Temporal lobe (tissue), 4 donors: ENCODE measurements at places on chromosomes 5 and 9. TPM values are rescaled to one million over a fixed set of nuclear protein-coding genes. Genes with fewer than 3 reads are reported as not detected.

EQTN gene
- 1.2 TPM for total RNA-seq

KIAA1958 gene
- total RNA-seq, result 15.2 TPM

DNAH5 gene
- 3.7 TPM for total RNA-seq

FOXD4 gene
- 0.74 TPM for total RNA-seq

ORM1 gene
- not detected for total RNA-seq

ITGA1 gene
- 5.2 TPM for total RNA-seq

CDH12 gene
- total RNA-seq, result 23.1 TPM

KCNN2 gene
- total RNA-seq, result 15.0 TPM

UNC13B gene
- 12.8 TPM for total RNA-seq

MYOZ3 gene
- 3.9 TPM for total RNA-seq

PCDHA9 gene
- total RNA-seq, result 12.3 TPM

NTNG2 gene
- 4.9 TPM for total RNA-seq

PCDHB16 gene
- total RNA-seq, result 6.4 TPM

PCAT7 gene
- total RNA-seq, result not detected

CNTNAP3B gene
- total RNA-seq, result 17.7 TPM

COL23A1 gene
- 0.49 TPM for total RNA-seq

CAMK4 gene
- 78.2 TPM for total RNA-seq

CTNND2 gene
- total RNA-seq, result 115 TPM

PTGDS gene
- 103 TPM for total RNA-seq

TRPM3 gene
- total RNA-seq, result 22.1 TPM

MEIKIN gene
- not detected for total RNA-seq

GRM6 gene
- total RNA-seq, result under 0.01 TPM

ANKDD1B gene
- 0.98 TPM for total RNA-seq

ELL2 gene
- 14.8 TPM for total RNA-seq

BBLN gene
- total RNA-seq, result 44.7 TPM

PCDHGB6 gene
- total RNA-seq, result 12.5 TPM

NIM1K gene
- total RNA-seq, result 5.9 TPM

SLC6A3 gene
- not detected for total RNA-seq

SCGB3A2 gene
- not detected for total RNA-seq

LEAP2 gene
- total RNA-seq, result 0.74 TPM

SNAPC3 gene
- total RNA-seq, result 60.5 TPM

ALDH1B1 gene
- total RNA-seq, result 9.3 TPM

SLC34A3 gene
- not detected for total RNA-seq

WDR31 gene
- 2.7 TPM for total RNA-seq

GRXCR2 gene
- not detected for total RNA-seq

EMB gene
- 4.7 TPM for total RNA-seq

SPATA31C1 gene
- not detected for total RNA-seq

CXCL14 gene
- 9.3 TPM for total RNA-seq

TMEFF1 gene
- total RNA-seq, result 38.4 TPM
